Iris pigment epithelial cell (primary cell): ENCODE measurements at places on chromosomes 2 and 18.

GRCh38 chr2:88880441-88880953, 189.0 kb downstream of the RPIA start:
- peak; percentile 53 for DNase-seq

DNA sequence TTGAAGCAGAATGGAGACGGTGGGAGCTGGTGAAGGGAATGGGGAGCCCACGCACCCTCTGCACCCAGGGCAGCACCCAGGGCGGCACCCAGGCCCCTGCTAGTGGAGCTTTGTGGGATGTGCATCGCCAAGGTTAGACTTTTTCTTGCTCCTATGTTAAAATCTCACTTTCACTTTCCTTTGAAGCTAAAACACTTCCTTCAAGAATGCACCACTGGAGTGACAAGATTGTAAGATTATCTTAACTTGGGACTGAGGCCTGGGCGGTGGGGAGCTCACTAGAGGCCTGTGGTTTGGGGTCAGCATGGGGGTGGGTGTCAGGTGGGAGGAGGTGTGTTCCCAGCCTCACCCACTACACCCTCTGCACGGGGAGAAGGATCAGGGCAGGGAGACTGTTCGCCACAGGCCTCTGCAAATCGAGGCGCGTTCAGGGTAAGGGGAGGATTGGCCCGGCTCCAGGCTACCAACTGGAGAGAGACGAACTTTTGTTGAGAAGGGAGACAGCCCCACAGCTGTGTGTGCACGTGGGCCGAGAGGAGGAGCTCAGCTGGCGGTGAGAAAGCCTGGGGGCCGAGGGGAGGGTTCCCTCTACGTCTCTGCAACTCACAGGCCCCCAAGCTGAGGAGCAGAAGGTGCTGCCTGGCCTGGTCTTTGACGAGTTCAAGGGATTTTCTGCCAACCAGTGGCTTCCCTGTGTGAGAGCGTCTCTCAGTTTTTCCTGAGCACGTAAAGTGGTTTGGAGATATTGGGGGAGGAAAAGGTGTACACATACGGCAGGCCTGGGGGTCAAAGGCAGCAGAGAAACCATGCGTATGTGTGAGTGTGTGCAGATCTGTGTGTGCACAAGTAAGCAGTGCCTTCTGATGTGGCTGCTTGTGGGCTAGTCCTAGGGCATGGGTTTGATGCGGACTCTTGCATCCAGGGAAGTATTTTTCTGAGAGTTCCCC, 147.7 kb downstream of the KLHL29 start:
- peak; percentile 31 for DNase-seq

- no peak for DNase-seq
Measured at GRCh38 chr2:119220720-119221301, 2.8 kb upstream of the STEAP3 start.

DNA sequence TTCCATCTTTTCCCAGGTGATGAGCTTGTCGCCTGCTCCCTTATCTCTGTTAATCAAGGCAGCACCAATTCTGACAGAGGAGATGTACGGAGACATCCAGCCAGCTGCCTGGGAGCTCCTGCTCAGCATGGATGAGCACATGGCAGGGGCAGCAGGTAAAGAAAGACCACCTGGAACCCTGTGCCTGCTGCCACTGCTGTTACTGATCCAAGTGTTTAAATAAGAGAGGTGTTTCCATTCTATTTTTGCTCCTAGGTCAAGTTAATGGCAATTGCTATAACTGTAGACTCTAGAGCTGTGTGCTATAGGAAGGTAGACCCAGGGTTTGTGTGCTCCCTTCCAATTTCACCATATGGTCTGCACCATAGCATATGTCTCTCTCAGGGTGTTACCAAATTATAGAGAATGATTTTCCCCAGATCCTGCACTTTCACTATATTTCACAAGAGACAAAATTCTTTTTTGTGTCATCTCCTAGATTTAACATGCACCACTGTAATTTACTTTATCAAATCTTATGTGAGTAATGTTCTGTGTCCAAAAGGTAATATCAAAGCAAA, 88.6 kb upstream of the RPE start:
- DNase-seq = no peak

DNA sequence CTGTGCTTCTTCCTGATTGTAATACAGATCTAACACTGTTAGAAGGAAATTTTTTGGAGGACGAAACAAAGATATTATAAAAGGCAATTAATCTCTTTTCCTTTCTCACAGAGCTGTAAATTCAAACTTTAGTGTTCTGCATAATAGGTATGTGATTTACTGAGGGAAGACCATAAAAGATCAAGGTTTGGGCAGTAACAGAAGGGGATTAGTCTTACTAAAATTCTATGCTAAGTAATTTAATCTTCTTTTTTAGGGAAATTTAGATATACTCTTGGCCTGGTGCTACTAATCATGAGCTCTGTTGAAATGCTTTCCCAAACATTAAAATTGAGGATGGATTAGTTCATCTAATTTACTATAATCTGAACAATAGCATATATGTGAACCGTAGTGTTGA, 8.8 kb upstream of the QPCT start:
- DNase-seq = no peak

- DNase-seq = peak; percentile 96
Measured at GRCh38 chr2:241412144-241412543, 56.1 kb downstream of the FARP2 start.

- DNase-seq = no peak
Measured at GRCh38 chr2:31606509-31606908, 25.8 kb upstream of the SRD5A2 start.
